Activated CD8-positive, alpha-beta memory T cell treated with anti-CD3 and anti-CD28 coated beads for 24 hours (primary cell): ENCODE measurements at places on chromosomes 1 and 21.

DNA sequence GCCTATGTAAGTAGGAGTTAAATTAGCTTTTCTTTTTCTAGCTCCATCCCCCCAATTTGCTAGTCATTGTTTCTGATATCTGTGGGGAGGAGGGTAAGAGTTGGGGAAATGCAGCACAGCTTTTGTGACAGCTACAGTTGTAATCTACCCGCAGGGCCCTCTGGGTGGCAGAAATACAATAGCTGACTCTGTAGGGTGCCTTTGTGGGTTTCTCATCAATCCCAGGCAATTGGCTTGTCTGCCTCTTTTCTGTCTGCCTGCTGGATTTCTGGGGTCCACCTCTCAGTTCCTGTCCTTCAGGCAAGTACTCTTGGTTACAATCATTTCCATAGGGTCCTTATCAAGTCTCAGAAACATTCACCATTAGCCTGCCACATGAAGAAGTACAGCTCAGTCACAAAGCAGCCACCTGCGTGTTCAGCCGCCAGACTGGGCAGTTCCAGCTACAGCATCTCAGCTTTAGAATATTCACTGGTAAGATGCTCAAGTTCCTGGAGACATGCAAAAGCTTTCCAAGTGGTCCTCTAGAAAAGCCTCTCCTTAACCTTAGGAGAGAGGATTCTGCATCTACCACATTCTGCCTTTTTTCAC, 19.2 kb upstream of the SLC44A5 start:
- no peak for DNase-seq

DNA sequence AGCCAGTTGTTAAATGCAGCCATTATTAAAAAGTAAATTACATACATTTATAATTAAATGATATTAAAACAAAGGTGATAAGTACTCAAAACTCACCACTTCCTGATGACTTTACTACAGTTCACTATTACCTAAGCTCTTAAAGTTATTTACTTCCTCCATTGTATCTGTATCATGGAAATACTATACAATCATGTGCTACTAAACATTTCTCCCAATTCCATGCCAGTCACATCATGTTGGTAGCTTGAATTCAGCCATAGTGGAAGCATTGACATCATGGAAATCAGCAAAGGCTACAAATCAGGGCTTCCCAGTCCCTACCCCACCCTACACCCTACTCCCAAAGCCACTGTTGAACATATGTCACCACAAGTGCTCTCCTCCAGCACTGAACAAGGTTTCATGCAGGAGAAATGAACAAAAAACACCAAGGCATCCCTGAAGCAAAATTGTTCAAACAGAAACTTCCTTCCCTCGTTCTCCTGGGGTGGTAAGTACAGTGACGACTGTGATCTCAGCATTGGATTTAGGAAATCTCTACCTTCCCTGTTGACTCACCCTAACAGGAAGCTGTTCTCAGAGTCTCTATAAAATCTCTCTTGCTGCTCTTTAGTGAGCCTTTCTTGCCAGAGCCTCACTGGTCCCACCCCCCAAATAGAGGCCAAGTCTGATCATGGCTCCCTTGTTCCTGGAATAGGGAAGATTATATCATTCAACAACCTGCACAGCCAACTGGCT, 12.7 kb downstream of the VSIG8 start:
- no peak for DNase-seq

DNA sequence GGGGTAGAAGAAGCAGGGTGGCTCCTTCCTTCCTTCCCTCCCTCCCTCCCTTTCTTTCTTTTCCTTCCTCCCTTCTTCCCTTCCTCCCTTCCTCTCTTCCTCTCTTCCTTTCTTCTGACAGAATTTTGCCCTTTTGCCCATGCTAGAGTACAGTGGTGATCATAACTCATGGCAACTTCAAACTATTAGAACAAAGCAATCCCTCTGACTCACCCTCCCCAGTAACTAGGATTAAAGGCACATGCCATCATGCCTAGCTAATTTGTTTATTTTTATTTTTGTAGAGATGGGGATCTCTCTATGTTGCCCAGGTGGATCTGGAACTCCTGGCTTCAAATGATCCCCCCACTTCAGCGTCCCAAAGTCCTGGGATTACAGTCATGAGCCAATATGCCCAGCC, 10.0 kb upstream of the RPE65 start:
- no peak for DNase-seq

GRCh38 chr21:37522641-37523295, 156.2 kb downstream of the DYRK1A start:
- DNase-seq = no peak

GRCh38 chr1:209434631-209435217, 148.8 kb upstream of the CAMK1G start:
- DNase-seq = no peak

- DNase-seq = no peak
These were observed 219.8 kb upstream of the PRMT6 start for GRCh38 chr1:106836708-106837107.

- DNase-seq = no peak
These were observed 9.0 kb downstream of the SLC1A7 start for GRCh38 chr1:53133261-53134041.

- no peak for DNase-seq
These were observed 726.9 kb upstream of the PTBP2 start for GRCh38 chr1:95994643-95995042.

DNA sequence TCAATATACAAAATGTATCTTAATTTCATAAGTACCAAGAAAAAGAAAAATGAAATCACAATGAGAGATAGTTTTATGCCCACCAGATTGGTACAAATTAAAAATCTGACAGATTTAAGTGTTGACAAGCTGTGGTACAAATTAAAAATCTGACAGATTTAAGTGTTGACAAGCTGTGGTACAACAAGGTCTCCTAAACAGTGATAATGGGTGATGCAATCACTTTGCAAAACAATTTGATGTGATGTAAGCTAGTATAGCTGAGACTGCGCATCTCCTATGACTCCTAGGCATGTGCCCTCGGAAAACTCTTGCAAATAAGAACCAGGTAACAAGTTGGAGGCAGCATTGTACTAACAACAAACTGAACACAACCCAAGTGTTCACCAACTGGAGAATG, 100.6 kb downstream of the LPAR3 start:
- no peak for DNase-seq

DNA sequence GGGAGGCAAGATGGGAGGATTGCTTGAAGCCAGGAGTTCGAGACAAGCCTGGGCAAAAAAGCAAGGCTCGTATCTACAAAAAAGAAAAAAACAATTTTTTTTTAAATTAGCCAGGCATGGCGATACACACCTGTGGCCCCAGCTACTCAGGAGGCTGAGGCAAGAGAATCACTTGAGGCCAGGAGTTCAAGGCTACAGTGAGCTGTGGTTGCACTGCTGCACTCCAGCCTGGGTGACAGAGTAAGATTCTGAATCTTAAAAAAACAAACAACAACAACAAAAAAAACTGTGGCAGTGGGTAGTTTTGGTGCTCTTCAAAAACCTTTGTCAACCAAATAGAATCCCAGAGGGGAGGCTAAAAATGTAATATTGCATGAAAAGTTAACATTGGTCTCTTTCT, 734 bp downstream of the PTPN22 start:
- DNase-seq = no peak

DNA sequence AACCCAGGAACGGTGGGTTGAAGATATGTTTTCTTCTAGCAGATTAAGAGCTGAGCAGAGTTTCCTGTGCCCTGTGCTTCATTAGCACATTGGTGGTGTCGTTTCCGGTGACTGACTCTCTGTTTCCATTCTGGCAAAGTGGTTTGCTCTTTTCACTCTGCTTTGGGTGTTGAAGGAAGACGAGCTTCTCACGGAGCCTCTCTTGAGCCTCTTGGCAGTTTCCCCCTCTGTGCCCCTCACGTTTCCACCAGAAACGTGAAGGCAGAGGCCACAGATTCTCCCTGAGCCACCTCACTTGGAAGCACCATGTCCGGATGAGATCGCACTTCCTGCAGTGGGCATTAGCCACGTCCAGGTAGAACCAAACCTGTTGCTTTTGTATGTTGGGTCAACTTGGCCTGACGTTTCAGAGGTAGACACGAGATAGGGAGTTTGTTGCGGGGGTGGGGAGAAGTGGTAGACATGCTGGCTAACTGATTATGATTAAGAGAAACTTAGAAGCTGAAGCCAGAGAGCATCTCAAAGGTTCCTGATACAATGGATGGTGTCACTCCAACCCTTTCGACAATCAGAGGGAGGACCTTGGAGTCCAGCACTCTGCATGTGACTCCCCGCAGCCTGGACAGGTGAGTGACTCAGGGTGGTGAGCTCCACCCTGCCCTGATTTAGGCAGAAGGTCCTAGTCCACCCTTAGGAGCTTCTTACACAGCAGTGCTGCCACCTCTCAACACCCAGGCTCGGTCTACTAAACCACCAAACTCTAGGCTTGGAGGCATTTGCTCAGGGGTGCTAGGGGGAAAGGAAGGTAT, at the start of gene LAX1:
Gene LAX1, plus strand, starts transcription at position 155 of the 809 bp plus-strand sequence. Its CDS starts 383 bp downstream, at position 538.
- peak; percentile 90 for DNase-seq

DNA sequence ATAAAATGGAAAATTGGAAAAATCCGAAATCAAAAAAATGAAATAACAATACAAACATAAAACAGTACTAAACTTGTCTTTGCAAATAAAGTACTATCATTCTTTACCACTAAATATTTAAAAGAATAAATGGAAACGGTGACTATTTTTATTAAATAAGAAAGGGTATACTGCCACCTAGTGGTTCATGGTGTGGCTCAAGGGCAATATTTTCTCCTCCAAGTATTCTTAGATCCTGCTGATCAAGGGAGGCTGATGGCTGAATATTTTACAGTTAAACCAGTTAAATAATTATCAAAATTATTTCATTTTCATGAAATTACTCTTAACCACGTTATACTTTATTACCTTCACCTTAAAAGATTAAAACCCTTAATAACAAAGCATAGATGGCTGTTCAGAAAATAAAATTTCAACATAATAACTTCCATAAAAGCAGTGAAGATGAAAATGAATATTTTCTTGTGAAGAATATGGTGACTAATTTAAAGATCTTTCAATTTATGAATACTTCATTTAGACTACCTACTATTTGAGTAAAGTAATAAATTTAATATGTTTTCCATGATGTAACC, 1793.9 kb downstream of the NCAM2 start:
- no peak for DNase-seq

DNA sequence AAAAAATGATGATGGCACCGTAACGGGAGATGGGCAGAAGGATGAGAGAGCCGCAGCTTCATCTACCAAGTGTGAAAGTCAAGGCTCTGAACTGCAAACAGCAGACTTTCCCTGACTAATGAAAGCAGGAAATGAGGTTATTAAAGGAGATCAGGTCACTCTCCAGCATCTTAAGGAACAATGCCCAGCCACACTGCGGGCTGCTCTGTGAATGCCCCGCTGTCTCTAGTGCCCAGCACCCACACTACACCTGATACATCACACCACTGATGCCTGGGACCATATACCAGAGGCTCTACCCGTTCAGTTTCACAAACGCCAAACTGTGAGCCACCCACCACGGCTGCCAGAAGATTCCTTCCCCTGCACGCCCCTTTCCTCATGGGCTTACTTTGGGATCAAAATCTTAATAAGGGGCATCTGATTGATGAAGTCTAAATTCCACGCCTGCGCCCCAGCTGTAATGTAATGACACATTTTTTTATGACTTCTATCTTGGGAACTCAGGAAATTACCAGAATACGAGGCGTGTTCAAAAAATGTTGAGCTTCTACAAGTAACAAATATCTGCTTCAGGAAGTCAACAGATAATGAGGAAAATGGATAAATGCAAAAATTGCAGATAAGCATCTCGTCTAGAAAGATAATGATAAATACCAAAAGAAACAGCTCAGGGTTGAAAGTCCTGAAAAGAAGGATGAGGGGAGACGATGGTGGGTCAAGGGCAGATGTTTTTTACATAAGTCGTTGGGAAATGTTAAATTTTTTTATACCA, 72.0 kb downstream of the MIS18A start:
- no peak for DNase-seq

- DNase-seq = no peak
These were observed 72.6 kb downstream of the RASAL2 start for GRCh38 chr1:178166429-178167024.

- DNase-seq = no peak
These were observed 13.7 kb downstream of the PTGFRN start for GRCh38 chr1:116923421-116923820.

- peak; percentile 86 for DNase-seq
These were observed 60.2 kb upstream of the PDE9A start for GRCh38 chr21:42593007-42593814.

DNA sequence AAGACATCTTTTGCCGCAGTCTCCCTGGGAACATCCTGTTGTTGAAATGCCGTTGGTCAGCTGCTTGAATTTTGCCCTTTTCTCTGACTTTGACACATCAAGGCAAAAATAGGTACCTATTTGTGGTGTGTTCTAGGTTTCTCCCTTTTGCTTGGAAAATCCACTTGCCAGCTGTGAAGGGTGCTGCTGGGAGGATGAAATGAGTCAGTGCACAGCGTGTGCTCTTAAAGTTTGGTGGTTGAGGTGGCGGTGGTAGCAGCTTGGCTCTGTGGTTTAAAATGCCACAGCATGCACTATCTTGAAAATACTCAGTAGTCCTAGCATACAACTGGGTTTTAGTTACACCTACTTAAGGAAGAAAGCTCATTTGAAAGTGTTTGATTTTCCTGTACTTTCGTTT, 183.8 kb downstream of the DHRS3 start:
- DNase-seq = peak; percentile 80

- peak; percentile 73 for DNase-seq
These were observed 154.1 kb downstream of the TGFBR3 start for GRCh38 chr1:91731815-91732214.

DNA sequence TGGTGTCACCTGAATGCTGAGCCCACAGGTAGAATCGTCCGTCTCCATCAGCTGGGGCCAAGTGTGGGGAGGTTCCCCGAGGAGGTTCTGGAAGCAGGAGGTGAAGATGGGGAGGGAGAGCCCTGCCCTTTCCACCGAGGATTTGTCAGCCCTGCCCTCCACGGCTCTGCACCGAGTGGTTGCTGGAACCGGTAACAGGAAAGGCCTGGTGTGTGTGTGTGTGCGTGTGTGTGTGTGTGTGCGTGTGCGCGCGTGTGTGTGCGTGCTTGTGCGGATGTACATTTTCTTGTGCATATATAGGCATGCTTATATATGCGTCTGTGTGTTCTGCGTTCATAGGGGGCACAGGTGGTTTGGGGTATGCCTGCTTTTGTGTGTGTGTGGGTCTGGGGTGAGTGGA, 3.5 kb downstream of the NBL1 start:
- DNase-seq = no peak

DNA sequence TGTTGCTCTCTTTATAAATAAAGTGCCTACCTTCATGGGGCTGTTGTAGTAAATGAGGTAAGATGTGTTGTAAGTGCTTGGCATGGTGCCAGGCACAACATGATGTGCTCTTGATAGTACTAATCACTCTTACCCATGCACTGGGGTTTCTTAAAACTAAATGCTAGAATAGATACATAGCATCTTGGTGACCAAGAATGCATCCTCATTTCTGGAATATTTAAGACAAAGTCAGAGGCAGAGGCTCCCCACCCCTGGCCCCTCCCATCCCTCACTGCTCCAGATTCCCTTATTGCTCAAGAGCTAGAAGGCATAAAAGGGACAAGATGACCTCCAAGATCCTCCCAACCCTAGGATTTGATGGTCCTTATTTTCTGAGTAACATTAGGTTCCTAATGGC, 61.3 kb downstream of the GLUL start:
- no peak for DNase-seq

- no peak for DNase-seq
These were observed 8.0 kb downstream of the LRRC42 start for GRCh38 chr1:53954128-53954527.
